NCI-H2227 treated with DMSO at 0.1 percent for 48 hours (cell line): ENCODE measurements at places on chromosomes 5 and 9.

DNA sequence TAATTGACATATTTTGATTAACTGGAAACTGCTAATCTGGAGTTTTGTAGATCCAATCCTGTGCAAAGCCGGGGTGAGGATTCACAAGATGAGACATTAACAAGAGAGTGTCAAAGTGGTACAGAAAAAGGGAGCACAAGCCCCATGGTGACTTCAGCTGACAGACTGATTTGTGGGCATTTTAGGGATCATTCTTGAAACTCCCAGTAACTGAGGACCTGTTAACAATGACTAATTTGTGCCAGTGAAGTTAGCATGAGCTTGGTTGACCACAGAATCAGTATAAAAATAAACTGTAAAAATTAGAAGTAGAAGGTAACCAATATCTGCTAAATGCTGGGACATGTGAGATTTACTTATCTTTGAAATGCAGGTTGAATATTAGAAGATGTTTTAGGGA lies 1578.3 kb downstream of the EFNA5 start:
- DNase-seq: no peak

- DNase-seq: no peak
Measured at GRCh38 chr5:158492841-158493242, 606.9 kb downstream of the EBF1 start.

DNA sequence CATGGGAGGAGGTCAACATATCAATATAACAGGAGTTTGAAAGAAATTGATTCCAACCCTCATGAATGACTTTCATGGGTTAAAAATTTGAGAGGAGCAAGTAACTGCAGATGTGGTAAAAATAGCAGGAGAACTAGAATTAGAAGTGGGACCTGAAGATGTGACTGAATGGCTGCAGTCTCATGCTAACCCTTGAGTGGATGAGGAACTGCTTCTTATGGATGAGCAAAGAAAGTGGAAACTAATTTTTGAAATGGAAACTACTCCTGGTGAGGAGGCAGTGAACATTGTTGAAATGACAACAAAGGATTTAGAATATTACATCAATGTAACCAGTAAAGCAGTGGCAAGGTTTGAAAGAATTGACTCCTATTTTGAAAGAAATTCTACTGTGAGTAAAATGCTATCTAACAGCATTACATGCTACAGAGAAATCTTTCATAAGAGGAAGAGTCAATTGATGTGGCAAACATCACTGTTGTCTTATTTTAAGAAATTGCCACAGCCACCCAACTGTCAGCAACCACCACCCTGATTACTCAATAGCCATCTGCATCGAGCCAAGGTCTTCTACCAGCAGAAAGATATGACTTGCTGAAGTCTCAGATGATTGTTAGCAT lies 1683.2 kb downstream of the MAT2B start:
- DNase-seq: no peak

DNA sequence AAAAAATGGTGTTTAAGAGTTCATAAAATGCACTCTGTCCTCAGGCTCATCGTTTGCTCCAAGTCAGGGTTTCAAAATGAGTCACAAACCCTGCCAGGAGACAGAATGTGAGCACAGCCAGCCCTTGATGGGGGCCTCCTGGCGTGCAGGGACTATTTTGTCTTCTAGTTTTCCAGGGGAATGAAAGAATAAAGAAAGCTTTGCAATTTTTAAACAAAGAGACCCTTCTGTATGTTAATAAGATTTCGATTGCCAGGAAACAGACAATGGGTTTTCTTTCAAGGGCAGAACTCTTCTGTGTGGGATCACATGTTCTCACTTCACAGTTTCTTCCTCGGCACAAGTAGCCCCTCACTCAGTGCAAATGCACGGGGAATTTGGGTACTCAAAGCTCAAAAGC lies 121.4 kb upstream of the C6 start:
- DNase-seq: no peak

- DNase-seq: no peak
Measured at GRCh38 chr9:3656224-3656623, 130.4 kb upstream of the RFX3 start.

- no peak for DNase-seq
Measured at GRCh38 chr5:119290161-119290569, 65.7 kb upstream of the TNFAIP8 start.

GRCh38 chr5:107476783-107477182 lies 194.0 kb downstream of the EFNA5 start:
- DNase-seq: no peak

- DNase-seq: no peak
Measured at GRCh38 chr9:77018969-77019235, 553 bp upstream of the FOXB2 start.

DNA sequence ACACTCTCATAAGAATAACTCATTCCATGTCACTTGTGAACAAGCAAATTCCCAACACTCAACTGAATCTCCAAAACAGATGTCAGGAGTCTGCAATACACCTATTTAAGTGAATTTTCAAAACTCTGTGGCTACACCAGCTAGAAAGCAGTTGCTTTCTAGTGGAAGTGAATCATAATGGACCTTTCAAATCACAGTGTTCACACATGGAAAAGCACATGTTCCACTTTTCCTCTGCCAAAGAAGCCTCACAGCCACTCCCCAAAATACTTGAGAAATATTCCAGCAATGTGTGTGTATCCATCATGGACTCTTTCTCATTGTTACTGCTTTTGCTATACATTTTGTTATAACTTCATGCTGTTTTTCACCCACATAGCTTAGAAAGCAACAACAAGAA lies 17.4 kb downstream of the MARCHF3 start:
- no peak for DNase-seq

- DNase-seq: peak; percentile 3
Measured at GRCh38 chr9:34417734-34418133, 40.6 kb downstream of the FAM219A start.

GRCh38 chr5:29983528-29984155 lies 1209.8 kb upstream of the CDH6 start:
- DNase-seq: no peak

DNA sequence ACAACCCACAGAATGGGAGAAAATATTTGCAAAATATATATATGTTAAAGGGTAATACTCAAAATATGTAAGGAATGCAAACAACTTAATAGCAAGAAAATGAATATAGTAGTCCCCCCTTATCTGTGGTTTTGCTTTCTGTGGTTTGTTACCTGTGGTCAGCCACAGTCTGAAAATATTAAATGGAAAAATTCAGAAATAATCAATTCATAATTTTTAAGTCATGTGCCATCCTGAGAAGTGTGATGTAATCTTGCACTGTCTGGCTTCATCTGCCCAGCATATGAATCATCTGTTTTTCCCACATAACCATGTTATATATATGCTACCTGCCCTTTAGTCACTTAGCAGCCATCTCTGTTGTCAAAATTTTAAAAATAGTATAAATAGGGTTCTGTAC lies 11.7 kb downstream of the CER1 start:
- DNase-seq: no peak

DNA sequence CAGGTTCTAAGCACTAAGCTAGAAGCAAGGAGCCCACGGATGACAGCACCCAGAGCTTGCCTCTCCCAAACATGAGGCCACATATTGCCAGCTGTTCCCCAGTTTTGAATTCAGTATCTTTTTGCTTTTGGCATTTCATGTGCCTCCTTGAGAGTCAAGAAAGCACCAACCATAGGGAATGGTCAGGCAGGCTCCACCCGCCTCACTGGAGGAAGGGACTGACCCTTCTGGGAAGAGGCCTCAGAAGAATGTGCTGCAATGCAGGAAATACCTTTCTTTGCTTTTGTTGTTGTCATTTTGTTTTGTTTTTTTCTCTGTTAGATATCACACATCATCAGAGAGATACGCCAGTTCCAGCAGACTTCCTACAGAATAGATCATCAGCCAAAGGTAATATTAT lies 13.7 kb upstream of the CKMT2 start:
- no peak for DNase-seq

GRCh38 chr5:165477546-165477945 lies 1972.1 kb downstream of the MAT2B start:
- no peak for DNase-seq

DNA sequence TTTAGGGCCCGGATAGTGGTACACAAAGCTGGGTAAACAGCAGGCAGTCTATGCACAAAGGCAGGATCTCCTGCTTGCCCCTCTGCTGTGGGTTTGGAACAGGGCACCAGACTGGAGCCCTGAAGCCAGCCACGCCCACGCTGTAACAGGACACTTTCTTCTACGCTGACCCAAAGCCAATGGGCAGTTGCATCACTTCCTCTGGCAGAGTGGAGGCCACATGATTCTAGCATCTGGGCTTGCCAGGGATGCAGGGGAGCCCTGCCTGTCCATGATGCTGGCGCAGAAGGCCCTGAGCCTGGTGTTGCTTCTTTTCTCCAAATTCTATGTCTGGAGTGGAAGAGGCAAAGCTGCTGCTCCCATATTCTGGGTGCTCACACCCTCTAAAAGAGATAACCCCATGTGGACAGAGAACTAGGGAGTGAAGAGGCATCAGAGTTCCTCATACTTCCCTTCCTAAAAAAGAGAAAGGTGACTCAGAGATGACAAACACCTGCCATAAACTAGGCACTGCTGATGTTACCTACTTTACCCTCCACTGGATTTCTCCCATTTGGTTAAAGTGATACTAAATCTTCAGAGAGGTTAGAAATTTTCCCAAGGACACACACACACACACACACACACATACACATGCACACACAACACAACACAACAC lies 260.3 kb upstream of the KLF4 start:
- DNase-seq: no peak

DNA sequence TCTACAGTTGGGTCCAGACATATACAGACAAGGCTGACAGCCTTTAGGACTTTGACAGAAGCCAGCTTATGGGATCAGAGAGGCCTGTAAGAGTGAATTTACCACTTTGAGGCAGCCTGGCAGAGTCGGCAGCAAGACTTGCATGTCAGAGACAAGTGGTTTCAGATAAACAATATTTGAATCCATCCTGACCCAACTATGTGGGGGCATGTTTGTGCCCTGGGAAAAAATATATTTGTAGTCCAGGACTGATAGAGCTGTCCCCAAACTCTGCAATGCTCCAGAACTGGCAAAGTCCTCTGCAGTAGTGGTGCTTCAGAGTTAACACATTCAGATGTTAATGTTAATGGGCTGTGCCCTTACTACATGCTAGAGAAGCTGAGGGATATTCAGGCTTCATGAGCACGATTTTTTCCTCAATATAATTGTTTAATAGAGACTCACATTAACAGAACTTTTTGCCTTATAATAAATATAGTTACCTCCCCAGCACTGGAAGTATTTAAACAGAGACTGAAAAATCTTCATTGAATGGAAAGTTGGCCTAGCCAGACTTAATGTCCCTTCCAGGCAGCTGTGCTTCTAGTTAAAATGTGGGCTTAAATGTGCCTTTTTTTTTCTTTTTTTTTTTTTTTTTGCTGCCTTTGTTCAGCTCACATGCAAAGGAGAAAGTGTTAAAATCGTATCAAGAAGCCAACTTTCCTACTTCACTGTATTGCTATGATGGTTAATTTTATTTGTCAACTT lies 42.9 kb downstream of the FEM1C start:
- no peak for DNase-seq

- no peak for DNase-seq
Measured at GRCh38 chr5:137231540-137231939, 267.6 kb downstream of the SPOCK1 start.

- DNase-seq: no peak
Measured at GRCh38 chr5:76401801-76402250, 1.3 kb upstream of the IQGAP2 start.
